DND-41 (cell line): ENCODE measurements at places on chromosomes 12 and 14.

- peak; percentile 21 for DNase-seq
Measured at GRCh38 chr14:64235652-64236640, 58.2 kb downstream of the ESR2 start.

DNA sequence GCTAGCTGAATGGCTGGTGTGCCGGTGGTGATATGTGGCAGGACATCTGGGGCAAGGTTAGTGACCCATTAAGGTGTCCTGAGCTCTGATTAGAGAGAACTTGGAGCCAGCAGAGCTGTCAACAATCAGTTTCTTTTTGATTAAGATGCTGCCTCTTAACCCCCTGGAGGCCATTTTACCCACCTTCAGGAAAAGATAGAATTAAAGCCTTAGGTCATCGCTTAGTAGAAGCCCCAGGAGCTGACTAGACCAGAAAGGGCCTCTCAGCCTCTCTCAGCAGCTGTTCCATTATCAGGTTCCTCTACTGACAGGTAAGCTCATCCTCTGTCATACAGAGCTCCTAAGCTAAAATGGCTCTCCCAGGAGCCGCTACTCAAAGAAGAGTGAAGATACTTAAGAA is 339.0 kb downstream of the FUT8 start:
- DNase-seq = no peak

GRCh38 chr12:94190623-94191022 is 42.2 kb downstream of the PLXNC1 start:
- no peak for DNase-seq

- DNase-seq = no peak
Measured at GRCh38 chr12:100447381-100447780, 26.3 kb upstream of the NR1H4 start.

GRCh38 chr12:18723752-18724151 is 14.1 kb downstream of the PLCZ1 start:
- no peak for DNase-seq
